IPS DF 6.9 (cell line): ENCODE measurements at places on chromosomes 5 and 9.

DNA sequence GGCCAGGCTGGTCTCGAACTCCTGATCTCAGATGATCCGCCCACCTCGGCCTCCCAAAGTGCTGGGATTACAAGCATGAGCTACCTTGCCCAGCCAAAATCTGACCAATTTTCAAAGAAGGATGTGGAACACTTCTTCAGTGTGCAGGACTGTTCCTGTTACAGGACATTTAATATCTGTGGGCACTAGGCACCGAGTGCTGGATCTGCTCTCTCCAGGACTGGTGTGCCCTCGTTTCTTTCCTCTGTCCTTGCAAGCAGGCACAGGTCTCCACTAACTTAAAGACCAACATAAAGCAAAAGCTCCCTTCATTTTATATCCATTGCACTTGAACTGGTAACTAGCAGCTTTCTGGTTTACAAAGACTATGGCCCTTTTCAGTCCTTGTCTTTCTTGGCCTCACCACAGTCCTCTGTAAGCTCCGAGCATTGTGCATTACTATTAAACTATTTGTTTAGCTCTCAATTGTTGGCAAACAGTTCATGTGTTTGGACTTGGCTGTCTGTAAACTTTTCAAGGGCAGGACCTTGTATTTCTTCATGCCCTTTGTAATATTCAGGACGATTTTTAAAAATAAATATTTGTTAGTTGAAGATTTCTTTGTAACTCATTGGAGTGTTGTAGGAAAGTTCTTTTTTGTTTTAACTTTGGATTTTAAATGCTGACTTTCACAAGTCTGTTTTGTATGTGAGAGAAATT is 37.3 kb downstream of the ARHGEF28 start:
- no peak for DNase-seq

- DNase-seq, result no peak
These were observed 394.3 kb downstream of the GADD45G start for GRCh38 chr9:89999176-89999533.

GRCh38 chr9:88816141-88816540 is 175.1 kb upstream of the S1PR3 start:
- DNase-seq, result no peak

DNA sequence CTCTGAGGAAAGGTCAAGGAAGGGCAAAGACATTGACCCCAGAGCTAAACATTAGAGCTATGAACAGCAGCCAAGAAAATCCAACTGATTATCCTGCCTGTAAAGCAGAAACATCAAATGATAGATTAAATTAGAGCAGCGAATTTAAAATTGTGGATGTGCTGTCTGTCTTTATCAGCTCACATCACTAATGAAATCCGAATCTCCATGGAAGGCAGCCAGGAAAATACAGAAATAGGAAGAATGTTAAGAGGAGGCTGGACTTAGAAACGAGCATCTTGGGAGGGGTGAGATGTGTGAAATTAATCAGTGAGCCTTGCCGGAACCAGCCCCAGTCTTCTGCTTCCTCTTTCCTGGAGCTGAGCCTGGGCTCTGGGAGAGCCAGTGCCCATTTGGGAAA is 191.0 kb downstream of the PJA2 start:
- no peak for DNase-seq

- no peak for DNase-seq
These were observed 38.9 kb downstream of the MED27 start for GRCh38 chr9:132040808-132041207.

DNA sequence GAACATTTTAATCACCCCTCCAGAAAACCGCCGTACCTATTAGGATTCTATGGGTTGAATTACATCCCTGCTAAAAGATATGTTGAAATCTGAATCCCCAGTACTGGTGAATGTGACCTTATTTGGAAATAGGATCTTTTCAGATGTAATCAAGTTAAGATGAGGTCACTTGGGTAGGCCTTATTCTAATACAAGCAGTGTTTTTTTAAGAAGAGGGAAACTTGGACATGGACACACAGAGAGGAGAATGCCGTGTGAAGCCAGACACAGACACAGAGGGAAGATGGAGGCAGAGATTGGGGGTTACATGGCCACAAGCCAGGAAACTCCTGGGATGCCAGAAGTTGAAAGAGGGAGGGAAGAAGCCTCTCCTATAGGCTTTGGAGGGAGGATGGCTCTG is 183.5 kb downstream of the GNA14 start:
- DNase-seq, result no peak
